Caudate nucleus (tissue), 63 donors: ENCODE measurements at places on chromosomes 12 and 14.

GRCh38 chr14:36052681-36053080 lies 123.8 kb downstream of the PTCSC3 start:
- no peak for DNase-seq

DNA sequence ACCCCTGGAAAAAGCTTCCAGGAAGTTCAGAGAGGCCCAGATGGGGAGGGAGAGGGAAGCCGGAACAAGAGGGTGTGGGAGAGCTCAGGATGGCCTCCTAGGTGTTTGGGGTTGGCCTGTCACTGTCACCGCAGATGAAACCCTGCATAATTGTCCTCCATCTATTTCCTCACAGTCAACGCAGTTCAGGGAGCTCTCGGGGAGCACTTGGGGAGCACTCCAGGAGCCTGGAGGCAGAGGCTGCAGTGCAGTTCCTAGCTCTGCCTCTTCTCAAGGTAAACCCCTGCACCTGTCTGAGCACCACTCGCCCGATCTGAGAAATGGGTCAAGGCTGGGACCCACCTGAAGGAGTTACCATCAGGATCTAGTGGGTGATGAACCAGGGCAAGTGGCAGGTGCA lies 194.6 kb upstream of the LHX5 start:
- DNase-seq = no peak

GRCh38 chr12:88931598-88931997 lies 351.3 kb upstream of the KITLG start:
- no peak for DNase-seq

DNA sequence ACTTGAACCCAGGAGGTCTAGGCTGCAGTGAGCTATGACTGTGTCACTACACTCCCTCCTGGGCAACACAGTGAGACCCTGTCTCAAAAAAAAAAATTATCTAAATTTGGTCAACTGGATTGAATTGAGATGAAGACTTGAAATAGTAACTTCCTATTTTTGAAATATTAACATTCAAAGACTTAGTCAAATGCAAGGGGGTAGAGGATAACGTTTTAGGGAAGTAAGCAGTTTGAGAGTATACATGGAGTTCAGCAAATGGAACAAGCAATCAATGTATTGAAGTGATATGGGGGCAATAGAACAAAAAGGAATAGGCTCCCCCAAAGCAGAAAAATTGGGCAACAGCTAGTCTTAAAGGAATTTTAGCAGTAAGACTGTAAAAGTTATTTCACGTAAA lies 4.6 kb upstream of the MFAP5 start:
- DNase-seq = no peak

DNA sequence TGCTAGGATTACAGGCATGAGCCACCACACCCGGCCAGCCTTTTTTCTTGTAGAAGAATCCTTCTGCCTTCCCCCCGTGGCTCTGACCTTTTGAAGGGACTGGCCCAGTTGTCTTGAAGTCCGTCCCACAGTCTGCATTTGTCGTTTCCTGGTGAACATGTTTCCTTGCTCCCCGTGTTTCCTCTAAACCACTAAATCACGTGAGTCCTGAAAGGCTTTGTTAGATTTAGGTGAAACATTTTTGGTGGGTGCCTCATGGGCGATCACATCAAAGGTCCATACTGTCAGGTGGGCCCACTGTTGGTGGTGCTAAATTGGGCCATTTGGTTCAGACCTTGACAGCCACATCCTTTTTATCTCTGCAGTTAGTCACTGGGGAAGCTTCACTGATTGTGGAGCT lies 26.3 kb downstream of the MLXIP start:
- no peak for DNase-seq

GRCh38 chr14:100445436-100446088 lies 122.4 kb downstream of the SLC25A47 start:
- DNase-seq = no peak

DNA sequence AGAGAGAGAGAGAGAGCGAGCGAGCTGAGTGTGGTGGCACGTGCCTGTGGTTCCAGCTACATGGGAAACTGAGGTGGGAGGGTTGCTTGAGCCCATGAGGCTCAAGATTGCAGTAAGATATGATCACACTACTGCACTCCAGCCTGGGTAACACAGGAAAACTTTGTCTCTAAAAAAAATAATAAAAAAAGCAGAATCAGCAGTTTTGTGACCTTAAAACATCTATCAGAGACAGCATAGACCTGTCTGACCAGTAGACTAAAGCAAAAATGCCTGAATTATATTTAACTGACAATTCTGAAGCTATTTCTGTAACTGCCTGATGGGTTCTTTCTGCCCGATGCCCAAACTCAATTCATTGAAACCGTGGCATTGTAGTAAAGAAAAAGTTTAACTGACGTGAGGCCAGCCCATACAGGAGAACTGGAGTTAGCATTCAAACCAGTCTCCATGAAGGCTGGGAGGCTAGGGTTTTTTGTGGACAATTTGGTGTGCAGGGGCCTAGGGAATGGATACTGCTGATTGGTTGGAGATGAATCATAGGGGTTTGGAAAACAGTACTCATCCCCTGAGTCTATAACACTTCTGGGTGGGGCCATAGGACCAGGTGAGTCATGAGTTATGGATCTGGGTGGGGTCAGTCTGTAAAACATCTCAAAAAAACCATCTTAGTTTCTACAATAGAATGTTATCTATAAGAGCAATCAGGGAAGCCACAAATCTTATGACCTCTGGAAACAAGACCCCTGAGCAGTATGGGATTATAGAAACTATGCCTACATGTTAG lies 8.0 kb upstream of the RASSF8 start:
- no peak for DNase-seq

DNA sequence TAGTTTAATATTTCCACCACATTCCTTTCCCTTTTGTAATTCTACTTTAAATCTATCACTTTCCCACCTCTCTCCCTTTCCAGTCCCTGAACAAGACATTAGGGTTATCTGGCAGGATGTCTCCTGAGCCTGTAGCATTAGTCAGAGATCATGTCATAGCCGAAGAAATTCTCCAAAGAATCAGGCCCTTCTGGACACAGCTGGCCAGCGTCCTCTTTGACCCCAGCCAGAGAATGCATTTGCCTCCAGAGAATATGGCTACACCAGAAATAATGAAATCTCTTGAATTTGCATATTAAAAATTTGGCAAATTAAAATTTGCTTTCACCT lies 56.7 kb downstream of the NTF3 start:
- no peak for DNase-seq

DNA sequence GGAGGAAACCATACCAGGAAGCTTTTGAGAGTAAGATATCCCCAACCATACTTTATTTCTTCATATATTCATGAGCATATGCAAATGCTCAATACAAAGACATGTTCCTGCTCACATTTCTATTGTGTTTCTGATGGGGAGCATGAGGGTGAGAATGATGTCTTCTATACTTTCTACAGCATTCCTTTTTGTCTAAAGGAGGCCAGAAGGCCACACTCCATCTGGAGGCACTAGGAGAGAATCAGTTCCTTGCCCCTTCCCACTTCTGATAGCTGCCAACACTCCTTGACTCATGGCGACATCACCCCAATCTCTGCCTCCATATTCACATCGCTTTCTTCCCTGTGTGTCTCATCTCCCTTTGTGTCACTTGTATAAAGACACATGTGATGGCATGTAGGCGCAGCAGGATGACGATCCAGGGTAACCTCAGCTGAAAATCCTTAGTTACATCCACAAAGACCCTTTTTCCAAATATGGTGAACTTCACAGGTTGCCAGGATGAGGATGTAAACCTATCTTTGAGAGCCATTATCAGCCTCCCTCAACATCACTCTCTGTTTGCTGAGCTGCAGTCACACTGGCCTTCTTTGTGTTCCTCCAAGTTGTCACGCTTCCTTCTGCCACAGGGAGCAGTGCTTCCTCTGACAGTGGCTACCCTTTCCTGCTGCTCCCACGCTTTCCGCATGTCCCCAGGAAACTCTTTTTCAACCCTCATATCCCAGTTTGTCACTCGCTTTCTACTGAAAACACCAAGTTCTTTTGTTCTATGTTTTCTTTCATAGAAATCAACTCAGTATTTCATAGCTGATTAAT lies 96.9 kb downstream of the STXBP6 start:
- no peak for DNase-seq

DNA sequence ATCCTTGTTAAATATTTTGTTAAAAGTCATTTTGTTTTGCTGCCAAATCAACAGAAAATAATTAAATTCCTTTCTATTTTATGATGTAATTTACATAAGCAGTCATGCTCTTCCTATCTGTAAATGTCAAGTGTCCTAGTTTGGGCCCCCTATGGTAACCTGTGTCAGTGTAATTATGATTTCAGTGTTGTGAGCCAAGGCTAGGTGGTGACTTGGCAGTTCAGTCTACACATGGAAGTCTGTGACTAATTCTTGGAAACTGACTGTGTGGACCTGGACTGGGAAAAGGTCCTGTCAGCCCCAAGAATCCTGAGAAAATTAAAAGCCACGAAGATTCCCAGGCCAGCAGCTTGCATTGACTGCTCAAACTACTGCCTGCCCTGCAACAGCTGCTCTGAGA lies 371.0 kb downstream of the FUT8 start:
- DNase-seq = no peak

DNA sequence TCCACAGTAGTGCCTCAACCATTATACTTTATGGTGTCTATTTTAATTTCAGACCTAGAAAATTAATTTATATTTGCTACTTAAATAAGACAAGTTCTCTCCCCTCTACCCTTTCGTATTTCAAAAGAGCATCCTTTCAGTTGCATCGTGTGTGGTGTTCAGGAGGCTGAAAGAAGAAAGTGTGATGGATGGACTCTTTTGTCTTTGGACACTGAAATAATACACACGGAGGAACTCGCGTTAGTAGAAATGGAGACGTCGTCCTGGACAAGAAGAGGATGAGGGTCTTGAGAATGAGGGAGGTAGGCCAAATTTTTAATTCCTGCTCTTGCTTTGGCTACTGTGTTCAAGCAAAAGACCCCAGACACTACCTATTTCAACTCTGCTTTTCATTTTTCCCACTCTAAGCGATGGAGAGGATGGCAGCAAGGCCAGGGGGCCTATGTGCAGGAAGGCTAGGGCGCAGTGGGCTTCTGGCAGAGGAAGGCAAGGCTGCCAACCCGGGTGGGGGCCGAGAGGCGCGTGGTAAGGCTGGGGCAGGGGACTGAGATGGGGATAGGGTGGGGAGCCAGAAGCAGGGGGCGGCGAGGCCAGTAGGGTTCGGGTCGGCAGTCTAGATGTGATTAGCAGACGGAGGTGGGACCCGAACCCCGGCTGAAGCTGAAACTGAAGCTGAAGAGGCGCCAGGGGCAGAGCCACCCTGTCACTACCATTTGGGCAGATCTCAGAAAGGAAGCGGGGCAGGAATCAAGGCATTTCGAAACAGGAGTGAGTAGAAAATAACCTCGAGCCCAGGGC lies 722 bp downstream of the TMED8 start:
- no peak for DNase-seq

DNA sequence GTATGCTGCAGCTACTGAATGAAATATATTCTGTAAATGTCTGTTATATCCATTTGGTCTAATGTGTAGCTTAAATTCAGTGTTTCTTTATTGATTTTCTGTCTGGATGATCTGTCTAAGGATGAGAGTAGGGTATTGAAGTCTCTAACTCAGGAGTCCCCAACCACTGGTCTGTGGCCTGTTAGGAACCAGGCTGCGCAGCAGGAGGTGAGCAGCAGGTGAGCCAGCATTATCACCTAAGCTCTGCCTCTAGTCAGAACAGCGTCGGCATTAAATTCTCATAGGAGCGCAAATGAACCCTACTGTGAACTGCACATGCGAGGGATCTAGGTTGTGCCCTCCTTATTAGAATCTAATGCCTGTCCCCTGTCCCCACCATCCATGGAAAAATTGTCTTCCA lies 329.7 kb upstream of the RGS6 start:
- DNase-seq = no peak

DNA sequence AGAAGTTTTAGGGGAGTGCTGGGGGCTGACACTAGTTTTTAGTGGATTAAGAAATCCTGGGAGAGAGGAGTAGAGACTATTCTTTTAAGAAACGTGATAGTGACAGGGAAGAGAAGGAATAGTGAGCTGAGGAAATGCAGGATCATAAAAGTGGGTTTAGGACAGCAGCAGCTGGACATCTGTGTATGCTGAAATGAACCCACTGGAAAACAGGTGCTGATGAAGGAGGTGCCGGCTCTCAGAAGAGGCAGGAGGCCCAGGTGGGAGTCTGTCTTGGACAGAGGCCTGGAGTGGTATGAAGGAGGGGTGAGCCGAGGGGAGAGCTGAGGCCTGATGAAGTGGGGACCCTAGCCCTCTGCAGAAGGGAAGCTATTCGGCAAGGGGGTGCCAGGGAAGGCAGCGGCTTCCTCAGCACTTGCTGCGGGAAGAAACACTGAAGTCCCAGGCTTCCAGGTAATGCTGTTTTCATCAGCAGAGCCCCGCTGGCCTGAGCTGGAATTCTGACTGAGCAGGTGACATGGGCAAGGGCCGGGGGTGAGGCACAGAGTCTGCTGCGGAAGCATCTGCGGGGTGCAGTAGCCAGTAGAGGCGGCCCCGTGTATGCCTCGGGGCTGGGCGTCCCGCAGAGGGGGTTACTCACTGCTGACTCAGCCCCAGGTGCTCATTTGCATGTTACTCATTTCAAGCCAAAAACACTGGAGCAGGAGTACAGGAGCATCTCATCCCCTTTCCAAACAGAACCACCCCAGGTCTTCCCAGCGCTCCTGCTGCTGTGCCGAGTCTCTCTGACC lies 89.7 kb downstream of the TMCC3 start:
- DNase-seq = peak; percentile 22

GRCh38 chr12:122062832-122063693 lies 15.5 kb upstream of the MLXIP start:
- no peak for DNase-seq

DNA sequence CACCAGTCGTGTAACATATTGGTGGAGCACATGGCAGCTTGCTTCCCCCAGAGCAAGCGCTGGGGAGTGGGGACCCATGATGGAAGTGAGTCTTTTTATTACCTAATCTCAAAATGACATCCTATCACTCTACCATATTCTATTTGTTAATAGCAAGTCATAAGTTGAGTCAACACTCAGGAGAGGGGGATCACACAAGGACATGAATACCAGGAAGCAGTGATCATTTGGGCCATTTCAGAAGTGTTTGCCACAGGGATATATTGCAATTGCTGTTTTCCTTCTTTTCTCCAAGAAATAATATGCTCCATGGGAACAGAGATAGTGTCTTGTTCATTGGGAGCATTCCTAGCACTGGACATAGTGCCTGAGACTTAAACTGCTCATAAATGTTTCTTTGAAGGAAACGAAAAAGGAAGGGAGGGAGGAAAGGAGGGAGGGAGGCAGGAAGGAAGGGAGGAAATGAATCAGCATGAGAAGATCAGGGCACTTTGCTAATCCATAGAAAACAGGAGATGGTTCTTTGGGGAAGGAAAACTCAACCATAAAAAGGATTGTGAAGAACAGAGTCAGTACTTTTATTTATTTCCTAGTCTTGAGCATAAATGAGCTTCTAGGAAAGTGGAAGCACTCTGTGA lies 39.2 kb upstream of the EEA1 start:
- DNase-seq = no peak

GRCh38 chr14:51869411-51870100 lies 9.1 kb downstream of the GNG2 start:
- no peak for DNase-seq

GRCh38 chr14:38171197-38171596 lies 36.5 kb upstream of the SSTR1 start:
- DNase-seq = no peak

- DNase-seq = no peak
Measured at GRCh38 chr12:34396006-34396860, 373.9 kb downstream of the ALG10 start.
